ENCODE measurements at places on chromosomes 3 and 15.

GRCh38 chr3:190124067-190124466 is 3.4 kb upstream of the P3H2 start:
- DNase-seq = no peak

DNA sequence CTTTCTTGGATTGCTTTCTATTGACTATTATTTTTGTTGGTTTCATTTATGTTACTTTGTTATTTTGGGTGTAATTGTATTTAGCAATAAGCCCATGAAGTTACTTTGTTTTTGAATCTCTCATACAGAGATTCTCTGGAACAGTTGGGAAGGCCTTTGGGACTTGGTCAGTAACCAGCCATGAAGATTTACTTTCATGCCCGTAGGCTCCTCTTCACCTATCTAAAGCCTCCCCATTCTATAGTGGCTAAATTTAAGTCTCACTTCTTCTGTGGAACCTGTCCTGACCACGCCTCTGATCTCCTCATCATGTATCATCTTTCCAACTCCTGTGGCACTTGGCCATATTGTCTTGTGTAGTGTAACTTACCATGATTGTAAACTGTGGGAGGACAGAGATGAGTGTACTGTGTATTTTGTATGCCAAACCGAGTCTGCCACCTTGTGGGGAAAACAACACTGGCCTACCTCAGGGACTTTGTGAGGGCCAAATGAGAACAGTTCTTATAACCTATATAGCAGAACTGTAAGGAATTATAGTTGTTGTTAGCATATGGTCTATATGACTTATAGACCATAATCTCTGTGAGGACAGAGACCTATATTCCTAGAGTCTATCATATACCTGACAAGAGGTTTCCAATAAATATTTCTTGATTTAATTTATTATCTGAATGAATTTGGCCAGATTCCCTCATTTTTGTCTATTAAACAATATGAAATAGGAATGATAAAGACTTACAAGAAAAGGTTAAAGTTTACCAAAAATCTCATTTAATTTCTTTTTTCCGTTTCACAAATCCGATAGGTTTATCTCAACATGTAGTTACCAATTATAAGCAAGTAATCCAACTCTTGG is 75.0 kb downstream of the STARD9 start:
- peak; percentile 27 for DNase-seq

GRCh38 chr3:118128886-118129285 is 905.8 kb downstream of the IGSF11 start:
- DNase-seq = no peak

- DNase-seq = no peak
Measured at GRCh38 chr3:36965440-36965839, 20.6 kb upstream of the TRANK1 start.

DNA sequence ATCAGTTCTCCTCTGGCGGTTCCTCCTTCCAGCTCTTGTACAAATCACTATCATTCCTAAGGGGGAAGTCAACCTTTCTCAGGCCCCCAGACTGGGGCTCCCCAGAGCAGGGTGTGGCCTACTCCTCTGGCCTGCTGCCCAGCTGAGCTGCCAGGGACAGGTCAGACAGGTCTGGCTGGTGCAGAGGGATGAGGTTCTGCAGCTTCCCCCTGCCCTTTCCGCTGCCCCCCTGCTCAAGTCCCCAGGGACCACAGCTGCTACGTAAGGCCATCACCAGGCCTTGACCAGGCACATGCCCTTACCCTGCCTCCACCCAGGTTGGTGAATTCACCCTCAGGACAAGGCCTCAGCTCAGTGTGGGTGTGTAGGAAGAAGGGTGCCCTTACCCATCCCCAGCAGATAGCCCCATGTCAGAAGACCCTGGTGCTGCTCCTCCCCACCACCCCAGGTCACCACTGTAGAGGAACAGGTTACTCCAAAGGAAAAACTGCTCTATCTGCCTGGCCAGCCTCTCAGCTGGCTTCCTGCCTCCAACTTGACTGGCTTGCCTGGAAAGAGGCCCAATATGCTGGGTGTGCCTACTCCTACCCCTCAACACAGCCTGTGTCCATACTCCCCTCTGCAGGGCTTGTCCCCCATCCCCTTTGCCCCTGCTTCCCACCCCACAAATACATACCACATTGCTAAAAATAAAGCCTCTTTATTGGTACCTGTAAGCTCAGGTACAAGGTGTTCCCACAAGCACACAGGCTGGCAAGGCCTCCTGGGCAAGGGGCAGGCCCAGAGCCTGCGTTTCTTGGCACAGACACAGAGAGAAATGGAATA is 12.0 kb downstream of the CSRNP1 start:
- no peak for DNase-seq

DNA sequence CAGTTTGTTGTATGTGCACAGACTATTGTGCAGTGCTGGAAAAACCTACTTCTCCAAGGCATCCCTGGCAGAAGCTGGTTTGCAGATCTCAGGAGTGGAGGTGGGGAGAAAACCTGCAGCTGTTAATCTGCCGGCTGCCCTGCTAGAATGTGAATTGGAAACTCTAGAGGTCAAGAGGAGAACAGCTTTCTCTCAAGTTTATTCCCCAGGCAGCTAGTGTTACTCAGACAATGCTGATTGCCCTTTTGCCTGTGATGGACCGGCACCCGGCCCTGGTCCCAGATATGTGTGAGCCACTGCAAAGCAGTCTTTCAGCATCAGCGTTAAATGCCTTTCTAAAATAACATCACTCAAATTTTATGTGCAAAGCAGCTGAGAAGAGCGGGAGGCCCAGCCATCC is 129.7 kb upstream of the TPM1 start:
- no peak for DNase-seq

DNA sequence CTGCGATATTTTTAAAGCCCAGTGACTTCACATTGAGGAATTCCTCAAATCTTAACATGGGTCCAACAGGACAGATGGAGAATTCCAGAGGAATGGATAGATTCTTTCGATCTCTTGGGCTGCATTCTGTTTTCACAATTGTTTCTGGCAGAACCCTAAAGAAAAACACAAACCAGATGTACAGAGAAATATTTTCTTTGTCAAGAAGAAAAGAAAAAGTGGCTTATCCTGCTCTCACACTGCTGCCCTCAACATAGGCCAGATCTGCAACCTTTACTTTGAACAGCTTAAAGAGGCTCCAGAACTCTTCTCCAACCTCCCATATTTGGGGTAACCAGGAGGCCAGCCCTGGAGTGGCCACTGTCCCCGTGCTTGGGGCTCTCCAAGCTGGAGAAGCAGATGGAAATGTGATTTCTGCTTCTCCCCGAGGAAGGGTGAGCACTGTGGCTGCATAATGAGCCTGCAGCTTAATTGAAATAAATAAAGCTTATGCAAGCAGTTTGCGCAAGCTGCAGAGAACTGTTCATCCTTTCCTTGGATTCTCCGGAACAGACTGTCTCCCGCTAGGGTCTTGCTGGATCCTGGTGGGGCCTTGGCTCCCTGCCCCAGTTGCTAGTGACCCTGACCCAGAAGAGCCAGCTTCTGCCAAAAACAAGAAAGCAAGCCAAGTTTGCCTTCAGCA is 453.2 kb upstream of the PROK2 start:
- no peak for DNase-seq

- DNase-seq = no peak
Measured at GRCh38 chr15:62753518-62754221, 288.9 kb upstream of the TPM1 start.

DNA sequence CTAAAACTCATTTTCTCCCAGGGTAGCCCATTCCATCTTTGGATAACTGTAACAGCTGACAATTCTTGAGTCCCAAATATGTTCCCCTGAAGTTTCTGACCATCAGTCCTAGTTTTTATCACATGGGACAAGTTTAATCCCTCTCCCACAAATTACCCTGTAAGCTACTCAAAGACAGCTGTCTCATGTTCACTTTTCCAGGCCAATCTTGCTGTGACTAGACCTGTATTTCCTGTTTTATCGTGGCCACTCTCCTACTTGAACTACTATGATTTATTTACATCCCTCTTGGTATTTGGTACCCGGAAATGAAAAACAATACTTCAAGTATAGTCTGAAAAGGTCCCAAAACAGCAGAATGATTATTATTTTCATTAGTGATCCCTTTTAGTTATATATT is 95.1 kb upstream of the MEX3B start:
- DNase-seq = no peak

DNA sequence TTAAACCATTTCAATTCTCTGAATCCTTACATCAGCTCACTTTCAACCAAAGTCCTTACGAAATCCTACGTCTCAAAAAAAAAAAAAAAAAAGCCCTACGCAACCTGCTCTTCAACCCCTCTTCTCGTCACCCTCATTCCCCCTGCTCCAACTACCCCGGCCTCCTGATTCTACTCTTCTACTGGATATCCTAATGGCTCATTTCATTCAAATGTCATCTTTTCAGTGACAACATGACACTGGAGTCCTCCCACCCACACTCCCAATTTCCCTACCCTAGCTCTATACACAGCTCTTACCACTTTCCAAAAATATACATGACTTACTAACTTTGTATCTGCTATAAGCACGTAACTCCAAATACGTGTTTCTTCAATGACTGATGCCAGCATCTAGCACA is 11.5 kb downstream of the UBP1 start:
- DNase-seq = no peak

DNA sequence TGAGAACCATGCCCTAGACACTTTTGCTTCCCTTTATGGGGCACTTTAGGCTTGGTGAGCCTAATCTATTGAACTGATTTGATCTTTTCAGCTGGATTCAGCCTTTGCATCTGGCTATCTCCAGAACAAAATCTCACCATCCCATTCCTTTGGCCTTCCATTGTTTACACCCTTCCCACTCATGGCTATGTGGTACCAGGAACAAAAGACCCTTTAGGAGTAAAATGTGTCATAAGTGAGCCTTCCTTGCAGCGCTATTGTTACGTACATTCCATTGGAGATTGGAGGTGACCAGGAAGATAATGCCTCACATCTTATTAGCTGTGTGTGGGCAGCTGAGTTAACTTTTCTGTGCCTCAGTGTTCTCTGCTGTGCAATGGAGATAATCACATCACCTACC is 188.4 kb downstream of the SATB1 start:
- DNase-seq = no peak

DNA sequence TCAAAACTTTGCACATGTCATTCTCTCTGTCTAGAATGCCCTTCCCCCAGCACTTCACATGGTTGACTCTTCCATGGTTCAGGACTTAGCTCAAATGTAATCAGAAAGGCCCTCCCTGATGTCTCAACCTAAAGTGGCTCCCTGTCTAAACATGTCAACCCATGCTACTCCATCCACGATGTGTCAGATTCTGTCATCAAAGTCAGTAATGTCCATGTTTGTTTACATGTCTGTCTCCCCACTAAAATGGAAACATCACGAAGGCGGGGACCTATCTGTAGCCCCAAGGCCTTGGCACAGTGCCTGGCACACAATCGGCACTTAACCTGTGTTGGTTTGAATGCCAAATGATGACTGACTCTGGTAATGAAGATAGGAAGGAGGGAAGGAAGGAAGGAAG is 20.8 kb upstream of the SNTN start:
- no peak for DNase-seq

GRCh38 chr15:81133782-81134461 is at the start of gene CFAP161:
Gene CFAP161 (plus strand): TSS chr15:81134270. CDS start chr15:81134330, 60 bp downstream.
- DNase-seq = peak; percentile 91

DNA sequence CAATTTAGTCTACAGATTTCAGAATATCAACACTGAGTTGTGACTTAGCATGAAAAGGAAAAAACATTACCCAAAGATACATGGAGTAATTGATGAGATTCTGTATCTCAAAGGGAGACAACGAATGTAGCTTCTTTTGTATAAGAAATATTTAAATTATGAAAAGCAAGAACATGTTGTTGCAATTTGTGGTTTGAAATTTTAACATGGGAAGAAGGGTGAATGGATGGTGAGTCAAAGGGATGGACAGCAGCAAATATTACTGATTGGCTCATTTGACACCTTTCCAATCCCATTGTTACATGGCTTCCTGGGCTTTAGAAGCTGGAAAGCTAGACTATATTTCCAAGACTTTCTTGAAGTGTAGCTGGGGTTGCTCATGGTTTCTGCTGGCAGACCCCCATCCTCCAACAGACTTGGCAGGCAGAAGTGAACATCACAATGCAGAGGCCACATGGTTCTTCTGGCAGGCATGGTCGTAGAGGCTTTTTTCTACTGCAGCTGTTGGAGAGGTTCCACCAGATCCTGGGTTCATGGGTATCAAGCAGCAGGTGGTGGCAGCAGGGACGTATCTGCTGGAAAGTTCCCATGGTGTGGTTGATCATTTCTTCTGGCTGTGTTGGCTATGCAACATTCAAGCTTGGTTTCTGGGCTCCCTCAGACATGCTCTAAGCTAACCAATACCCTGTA is 47.2 kb upstream of the KPNA4 start:
- DNase-seq = no peak

GRCh38 chr15:90413411-90414379 is 25.7 kb downstream of the IQGAP1 start:
- no peak for DNase-seq

GRCh38 chr3:23302271-23302670 is 99.1 kb downstream of the UBE2E2 start:
- DNase-seq = no peak

DNA sequence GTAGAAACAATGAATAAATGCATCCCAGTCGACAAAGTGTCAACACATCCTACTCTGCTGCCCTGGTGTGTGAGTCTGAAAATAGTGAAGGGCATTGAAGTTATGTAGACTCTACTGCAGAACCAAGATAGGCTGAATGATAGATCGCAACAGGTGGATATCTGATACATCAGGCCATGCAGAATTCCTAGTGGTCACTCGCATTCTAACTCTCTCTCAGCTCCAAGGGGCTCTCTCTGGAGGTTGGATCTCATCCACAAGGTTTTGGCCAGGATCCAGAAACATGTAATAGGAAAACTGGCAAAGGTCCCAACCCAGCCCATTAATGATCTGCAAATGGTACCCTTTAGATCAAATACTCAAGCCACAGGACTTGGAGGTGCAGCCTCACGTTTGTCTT is 514.1 kb downstream of the MAGI1 start:
- no peak for DNase-seq

DNA sequence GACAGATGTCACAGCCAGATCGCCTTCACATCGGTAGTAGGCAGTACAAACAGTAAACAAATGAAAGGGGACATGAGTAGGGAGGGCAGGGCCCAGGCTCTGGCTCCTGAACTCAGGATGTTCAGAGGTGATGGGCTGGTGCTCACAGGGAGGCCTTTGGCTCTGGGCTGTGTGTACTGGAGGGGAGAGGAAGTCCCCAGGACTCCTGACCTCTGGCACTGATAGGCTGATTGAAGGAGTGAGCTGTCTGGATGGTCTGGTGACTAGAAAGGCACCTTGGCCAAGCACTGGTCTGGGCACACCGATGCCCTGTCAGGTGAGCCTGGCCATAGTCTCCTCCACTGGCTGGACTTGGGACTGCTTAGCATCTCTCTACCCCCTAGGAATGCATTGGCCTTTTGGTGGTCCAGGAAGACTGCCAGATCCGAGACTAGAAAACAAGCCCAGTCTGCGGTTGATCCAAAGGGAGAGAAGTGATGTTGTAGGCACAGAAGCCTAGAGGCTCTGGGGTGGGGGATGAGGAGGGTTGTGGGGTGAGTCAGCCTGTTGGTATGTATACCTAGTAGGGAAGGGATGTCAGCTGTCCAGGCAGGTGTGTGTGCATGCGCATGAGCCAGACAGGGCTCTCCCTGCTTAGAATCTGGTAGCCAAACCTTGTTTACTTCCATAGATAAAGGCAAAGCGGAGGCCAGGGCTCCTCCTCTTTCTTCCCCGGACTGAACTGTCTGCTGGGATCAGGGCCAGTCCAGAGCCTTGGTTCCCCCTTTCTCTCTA is 1.9 kb downstream of the SPINT1 start:
- DNase-seq = no peak

Data from cerebellum (tissue), 4 donors.